Sigmoid colon (tissue), 7 donors: ENCODE measurements at places on chromosomes 6 and 20. TPM values are rescaled to one million over a fixed set of nuclear protein-coding genes. Genes with fewer than 3 reads are reported as not detected.
A peak's percentile ranks its signal among the peaks of the same experiment; 100 is the strongest.

ANKRD66 gene
- polyA plus RNA-seq: not detected

SLX4IP gene
- 1.2 TPM for polyA plus RNA-seq

MDFI gene
- 0.69 TPM for polyA plus RNA-seq

DNA sequence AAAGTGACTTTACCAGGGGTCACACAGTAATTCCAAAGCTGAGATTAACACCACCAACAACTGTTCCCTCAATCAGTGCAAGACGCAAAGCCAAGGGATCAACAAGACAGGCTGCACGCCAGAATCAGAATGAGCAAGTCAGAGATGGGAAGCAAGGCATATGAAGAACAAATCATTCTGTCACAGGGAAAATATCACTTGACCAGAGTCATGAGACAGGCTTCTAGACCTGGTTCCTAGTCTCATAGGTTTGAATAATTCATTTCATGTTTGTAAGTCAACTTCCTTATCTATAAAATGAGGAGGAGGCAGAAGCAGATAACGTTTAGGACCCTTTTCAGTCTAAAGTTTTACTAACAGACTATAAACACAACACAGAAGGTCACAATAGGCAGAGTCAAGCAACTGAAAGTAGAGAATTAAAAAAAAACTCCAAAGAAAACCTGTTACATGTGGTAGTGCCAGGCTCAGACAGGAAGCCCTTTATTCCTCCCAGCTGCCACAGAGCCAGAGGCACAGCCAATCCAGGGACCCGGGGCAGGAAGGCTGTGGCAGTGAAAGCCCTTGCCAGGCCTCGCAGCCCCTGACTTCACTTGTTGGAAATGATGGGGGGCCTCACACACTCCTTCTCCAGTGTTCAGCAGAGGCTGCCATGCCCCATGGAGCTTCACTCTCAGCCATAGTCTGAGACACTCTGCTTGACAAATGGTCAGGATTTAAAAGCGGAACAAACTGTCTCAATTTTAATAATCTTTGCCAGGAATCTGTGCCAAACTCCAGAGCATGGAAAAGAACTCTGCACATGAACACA is 29.2 kb upstream of the DST start:
- H3K36me3 ChIP-seq: no peaks in the 10 kb centered on the region
- no peak for DNase-seq
- H3K4me1 ChIP-seq: peaks cover 46% of the 10 kb centered on the region
- H3K4me3 ChIP-seq: no peak overlapping the region
- H3K27ac ChIP-seq: peak overlapping the region; percentile 61

DNA sequence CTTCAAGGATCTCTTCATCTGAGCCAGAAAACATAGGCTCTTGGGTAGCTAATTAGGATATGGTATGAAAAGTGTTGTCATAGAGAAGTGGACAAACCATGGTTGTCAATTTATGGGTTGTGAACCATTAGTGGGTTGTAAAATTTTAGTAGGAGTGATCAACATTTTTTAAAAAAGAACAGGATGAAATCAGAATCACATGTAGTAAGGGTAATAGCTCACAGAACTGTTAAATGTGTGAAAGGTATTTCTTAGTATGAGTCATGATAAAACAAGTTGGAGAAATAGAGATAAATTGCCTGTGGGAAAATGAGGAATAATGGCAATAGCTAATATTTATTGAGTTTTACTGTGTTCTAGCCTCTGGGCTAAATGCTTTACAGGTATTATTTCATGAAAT is 113.4 kb downstream of the MAP3K4 start:
- no peak for DNase-seq
- no peak overlapping the region for H3K27ac ChIP-seq
- H3K4me3 ChIP-seq: no peak overlapping the region
- H3K27me3 ChIP-seq: no peaks in the 10 kb centered on the region
- peaks cover 9% of the 10 kb centered on the region for H3K4me1 ChIP-seq

- no peak overlapping the region for H3K4me3 ChIP-seq
- no peaks in the 10 kb centered on the region for H3K27me3 ChIP-seq
- H3K27ac ChIP-seq: no peak overlapping the region
- H3K4me1 ChIP-seq: peaks cover 9% of the 10 kb centered on the region
- no peak for DNase-seq
Observed at GRCh38 chr6:144652292-144652891, 367.3 kb downstream of the UTRN start.

DNA sequence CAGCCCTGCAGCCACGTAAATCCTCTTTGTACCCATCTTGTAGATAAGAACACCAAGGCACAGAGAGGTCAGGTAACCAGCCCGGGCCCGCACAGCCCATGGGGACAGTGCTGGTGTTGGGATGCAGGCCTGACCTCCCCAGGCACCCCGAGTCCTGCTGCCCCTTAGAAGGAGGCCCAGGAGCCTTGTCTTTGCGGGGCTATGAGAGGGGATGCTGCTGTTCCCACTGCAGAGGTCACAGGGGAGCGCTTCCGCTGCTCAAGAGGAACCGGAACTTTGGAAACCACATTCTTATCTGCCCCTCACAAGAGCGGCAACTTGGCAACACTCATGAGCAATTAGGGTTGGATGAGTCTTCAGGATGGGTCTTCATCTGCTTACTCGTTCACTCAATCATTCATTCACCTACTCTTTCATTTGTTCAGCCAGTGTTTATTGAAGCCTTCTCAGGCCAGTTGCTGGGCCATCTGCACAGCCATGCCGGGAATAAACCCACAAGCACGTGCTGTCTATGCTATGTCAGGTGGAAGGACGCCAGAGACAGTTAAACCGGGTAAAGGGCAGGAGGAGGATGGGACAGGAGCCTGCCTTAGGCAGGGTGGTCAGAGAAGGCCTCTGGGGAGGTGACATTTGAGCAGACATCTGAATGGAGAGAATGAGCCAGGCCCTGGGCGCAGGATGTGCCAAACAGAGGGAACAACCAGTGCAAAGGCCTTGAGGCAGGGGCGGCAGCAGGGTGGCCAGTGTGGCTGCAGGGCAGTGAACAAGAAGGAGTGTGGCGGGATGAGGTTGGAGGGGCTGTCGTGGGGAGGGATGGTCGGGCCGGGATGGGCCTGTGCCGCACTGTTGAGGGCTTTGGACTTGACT is 60.8 kb downstream of the RBM38 start:
- H3K4me3 ChIP-seq: no peak overlapping the region
- H3K27me3 ChIP-seq: no peaks in the 10 kb centered on the region
- no peaks in the 10 kb centered on the region for H3K36me3 ChIP-seq

GRCh38 chr6:96844530-96844929 is 7.3 kb upstream of the GPR63 start:
- no peaks in the 10 kb centered on the region for H3K27me3 ChIP-seq
- no peaks in the 10 kb centered on the region for H3K4me1 ChIP-seq
- H3K27ac ChIP-seq: no peak overlapping the region
- no peak overlapping the region for H3K4me3 ChIP-seq
- H3K36me3 ChIP-seq: no peaks in the 10 kb centered on the region
- no peak for DNase-seq
